ENCODE measurements at places on chromosomes 4 and X.

DNA sequence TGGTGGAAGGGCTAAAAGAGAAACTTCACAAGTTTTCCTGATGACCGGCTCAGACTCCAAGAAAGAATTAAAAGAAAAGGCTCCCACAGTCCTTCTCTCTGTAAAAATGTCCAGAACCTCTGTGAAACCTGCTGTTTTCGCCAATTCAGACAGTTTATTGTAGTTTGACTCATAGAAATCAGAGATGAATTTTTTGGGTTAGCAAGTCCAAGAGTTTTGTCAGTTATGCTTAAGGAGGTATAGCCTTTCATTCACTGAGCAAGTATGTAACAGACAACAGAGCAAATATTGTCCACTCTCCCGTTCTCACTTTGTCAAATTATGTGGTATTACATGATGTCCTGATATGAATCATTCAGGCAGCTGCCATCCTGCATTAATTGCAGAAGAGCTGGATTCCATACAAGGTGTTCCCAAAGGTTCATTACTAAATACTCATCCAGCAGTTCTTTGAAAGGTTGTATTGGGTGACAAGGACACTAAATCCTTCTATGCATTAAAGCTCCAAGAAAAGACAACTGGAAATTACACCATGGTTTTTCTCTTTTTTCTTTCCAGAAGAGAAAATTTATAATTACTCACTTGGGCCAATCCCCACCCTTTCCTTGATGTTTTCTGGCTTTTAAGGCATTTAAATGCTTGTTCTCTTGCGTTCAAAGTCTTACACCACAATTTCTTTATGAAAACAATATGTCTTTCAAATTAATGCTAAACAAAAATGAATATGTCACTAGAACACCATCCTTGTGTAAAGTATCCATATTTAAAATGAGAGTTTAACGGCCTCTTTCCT lies 30.0 kb upstream of the PLAC1 start:
- no peak for DNase-seq

GRCh38 chr4:162700815-162701361 lies 465.8 kb downstream of the NAF1 start:
- no peak for DNase-seq

- DNase-seq = no peak
Measured at GRCh38 chr4:173094739-173095421, 73.7 kb upstream of the GALNT7 start.

GRCh38 chr4:77344001-77344400 lies 187.0 kb downstream of the CCNG2 start:
- no peak for DNase-seq

DNA sequence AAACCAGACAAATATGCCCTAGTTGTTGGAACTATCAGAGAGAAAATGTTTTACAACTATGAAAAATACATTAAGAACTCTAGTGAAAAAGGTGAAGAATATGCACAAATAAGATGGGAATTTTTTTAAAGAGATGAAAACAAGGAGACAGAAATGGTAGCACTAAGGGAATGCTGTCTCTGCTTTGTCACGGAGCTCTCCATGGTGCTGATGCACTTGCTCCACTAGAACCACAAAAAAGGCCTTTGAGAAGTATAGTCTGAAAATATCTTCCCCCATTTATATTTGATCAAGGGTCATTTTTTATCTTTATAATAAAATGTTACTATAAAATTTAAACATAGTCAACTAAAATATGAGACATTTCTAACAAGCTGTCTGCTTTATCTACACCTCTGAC lies 1655.5 kb upstream of the AGA start:
- DNase-seq = no peak

DNA sequence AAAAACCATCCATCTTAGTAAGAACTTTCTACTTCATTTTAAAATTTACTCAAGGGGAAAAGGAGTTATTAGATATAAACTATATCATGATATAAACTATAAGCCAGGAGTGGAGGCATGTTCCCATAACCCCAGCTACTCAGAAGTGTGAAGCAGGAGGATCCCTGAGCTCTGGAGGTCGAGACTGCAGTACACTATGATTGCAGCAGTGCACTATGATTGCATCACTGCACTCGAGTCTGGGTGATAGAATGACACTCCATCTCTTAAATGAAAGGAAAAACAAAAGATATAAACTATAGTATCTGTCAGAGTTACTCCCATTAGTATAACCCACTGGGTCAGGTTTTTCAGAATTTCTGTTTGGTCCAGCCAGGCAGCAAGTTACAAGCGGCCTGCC lies 47.6 kb downstream of the RPS3A start:
- no peak for DNase-seq

GRCh38 chr4:53598901-53599300 lies 7.6 kb upstream of the LNX1 start:
- DNase-seq = no peak

DNA sequence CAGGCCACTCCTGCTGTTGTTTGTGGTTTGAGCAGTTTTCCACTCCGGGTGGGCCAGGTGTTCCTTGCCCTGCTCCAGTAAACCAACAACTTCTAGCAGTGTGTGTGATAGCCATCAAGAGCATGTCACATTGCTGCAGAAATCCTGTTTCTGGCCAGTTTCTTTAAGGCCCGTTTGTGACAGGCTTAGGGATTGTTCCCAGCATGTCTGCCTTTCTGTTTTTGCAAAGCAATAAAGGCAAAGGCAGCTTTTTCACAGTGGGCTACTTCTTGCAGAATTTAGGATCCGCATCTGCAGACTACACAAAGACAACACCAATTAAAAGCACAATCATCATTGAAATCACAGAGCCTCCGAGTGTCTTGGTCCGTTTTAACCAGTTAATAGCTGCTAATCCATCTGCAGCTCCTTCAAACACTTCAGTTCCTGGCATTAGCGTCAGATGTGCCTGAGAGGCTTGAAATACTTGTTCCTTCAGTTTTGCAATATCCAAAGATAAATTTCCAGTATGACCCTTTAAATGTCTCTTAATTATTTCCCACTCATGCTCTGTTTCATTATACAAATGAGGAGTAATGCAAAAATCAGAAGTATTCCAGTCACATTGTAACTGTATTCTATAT lies 65.1 kb downstream of the ADAM29 start:
- no peak for DNase-seq

DNA sequence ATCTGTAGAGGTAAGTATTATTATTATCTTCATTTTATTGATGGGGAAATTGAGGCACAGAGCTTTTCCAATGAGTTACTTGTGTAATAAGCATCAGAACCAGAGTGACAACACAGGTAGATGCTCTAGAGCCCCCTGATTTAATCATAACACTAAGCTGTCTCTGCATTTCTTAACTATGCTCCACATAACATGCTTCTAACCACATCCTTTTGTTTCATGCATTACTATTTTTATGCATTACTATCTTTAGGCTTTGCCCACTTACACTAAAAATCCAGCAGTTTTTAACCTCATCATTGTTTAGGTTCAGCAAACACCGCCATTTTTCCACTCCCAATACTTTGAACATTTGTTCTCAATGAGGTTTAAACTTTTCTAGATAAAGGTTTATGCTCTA lies 1900.8 kb upstream of the PCDH10 start:
- DNase-seq = no peak

DNA sequence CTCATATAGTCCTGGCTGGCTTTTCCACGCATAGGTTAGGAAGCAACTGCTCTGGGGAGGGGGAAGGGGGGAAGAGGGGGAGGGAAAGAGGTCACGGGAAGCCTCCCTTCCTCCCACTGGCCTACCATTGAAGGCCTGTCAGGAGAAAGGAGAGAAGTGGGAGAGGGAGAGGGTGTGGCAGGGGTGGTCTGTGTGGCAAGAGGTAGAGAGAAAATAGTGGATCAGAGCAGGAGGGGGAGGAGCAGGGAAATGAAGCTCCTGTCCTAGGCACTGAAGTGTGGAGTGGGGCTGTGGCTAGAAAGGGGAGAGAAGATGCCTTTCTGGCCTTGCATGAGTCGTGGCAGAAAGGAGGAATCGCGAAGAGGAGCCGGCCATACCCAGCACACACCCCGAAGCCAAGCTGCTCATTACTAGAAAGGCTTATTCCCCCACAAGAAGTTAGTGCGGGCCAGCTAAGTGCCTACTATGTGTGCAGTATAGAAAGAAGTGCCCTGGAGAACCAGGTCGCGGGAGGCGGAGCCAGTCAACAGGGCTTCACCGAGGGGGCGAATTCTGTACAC lies 1.1 kb upstream of the TMEM164 start:
- no peak for DNase-seq

DNA sequence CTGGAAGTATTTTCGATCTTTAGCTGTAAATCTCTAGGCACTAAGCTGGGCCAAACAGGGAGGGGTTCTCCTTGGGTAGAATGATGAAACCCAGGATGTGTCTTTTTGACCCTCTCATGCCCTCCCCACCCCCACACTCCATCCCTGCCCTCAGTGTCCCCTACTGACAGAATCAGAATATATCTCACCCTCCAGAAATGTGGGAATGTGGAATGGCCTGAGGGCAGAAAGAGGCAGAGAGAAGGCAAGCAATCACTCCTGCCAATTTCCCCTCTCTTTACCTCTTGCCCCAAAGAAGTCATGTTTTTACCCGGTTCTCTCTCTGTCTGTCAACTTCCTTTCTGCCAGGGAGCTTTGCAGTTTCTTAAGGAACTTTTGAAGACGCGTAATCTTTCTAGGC lies 34.4 kb downstream of the RAP2C start:
- DNase-seq = no peak

DNA sequence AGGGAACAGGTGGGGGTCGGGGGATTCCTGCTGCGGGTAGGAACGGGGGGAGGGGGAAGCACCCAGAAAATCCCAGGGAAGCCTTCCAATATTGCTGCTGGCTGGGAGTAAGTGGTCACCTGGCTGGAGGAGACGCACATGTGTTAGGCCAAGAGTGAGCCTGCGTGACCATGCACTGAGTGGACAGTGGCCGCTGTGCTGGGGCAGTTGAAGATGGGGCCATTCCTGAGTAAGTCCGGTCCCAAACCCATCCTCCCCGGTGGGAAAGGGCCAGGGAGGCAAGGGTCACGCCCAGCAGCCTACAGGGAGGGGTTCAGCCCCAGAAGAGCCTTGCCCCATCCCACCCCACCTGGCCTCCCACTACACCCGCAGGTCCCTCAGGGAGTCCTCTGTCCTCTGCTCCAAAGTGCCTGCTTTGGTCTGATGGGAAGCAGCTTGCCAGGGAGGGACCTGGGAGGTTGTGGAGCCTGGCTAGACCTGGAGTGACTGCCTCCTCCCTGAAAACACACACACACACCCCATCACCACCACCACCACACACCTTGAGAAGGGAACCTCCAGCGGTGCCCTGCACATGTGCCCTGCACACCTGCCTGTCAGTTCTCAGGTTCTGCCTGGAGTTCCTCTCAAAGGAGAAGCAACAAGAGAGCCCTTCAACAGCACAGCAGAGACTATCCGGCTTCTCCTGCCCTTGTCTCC lies 6.1 kb downstream of the L1CAM start:
- no peak for DNase-seq

GRCh38 chrX:140917354-140918115 lies 84.9 kb upstream of the SPANXB1 start:
- DNase-seq = no peak

- DNase-seq = no peak
Measured at GRCh38 chrX:125378770-125379169, 59.1 kb downstream of the TEX13C start.

DNA sequence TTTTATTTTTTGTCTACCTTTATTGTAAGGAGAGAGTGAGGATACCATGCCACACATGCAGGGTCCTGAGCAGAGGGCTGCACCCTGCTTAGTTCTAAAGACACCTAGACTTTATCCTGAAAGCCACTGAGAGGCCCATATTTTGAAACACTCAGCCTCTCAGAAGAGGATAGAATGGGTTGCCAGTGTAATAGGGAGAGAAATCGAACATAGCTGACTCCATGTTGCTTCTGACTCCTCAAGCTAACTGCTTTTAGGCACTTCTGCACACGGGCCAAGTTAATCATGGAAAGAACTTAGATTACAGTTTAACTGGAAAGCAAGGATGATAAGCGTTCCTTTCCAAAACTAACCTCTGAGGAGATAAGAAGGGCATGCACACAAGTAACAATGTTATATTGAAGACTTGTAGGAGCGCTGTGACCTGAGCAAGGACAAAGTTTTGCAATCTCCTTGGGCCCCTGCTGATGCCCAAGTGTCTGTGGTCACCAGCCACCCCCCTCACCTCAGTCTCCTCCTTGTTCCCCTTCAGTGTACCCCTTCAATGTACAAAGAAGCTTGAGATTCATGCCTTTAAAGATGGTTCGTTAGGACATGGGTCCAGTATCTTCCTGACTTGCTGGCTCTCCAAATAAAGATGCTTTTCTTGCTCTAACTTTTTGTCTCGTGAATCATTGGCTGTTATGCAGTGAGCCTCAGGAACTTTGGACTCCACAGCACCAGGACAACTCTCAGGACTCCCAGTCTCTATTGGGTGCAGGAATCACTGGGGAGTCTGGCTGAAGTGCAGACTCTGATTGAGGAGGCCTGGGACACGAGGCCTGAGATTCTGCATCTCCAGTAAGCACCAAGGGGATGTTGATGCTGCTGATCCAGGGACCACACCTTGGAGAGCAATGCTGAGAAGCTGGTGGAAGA lies 25.4 kb upstream of the CD99 start:
- no peak for DNase-seq

- DNase-seq = no peak
Measured at GRCh38 chr4:86521373-86521969, 72.6 kb upstream of the PTPN13 start.

- DNase-seq = no peak
Measured at GRCh38 chrX:112645774-112646173, 34.0 kb downstream of the LHFPL1 start.

DNA sequence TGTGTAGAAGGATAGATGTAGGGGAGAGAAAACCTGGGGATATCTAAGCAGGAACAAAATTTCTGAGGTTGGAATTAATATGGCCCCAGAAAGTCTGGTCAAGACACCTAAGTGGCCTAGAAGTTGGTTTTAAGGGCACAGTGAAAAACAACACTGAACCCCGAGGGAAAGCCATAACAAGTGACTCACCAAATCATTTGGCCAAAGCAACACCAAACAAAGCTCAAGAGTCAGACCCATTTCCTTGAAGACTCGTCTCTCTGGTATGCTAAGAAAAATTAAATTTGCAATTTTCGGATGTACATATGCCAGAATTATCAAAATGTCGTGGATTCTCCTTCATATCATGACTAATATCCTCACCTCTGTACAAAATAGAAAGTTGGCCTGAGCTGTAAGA lies 162.9 kb downstream of the SMIM20 start:
- DNase-seq = no peak

GRCh38 chrX:130385520-130385919 lies at the start of gene GPR119:
GPR119 (minus strand) TSS chrX:130385674; CDS start chrX:130385447, 227 bp downstream.
- DNase-seq = no peak

GRCh38 chrX:26848511-26848910 lies 614.6 kb downstream of the PPP4R3C start:
- DNase-seq = no peak

DNA sequence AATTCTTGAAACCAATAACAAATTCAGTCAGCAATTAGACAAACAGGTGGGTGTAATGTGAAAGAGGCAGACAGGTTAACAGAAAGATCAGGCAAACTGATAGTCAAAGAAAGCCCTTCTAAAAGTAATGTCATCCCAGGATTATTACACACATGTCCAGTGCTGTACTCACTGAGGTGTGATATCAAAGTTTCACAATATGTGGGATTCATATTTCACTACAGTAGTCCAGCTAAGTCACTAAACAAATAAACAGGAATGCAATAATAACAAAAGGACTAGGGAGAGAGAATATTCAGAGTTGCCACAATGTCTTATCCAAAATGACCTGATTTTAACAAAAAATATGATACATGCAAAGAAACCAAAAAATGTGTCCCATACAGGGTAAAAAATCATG lies 787.5 kb downstream of the FSTL5 start:
- no peak for DNase-seq

- peak; percentile 22 for DNase-seq
Measured at GRCh38 chrX:135536877-135537276, 16.4 kb downstream of the INTS6L start.
